Naive thymus-derived CD4-positive, alpha-beta T cell (primary cell): ENCODE measurements at places on chromosomes 4 and X. TPM values are rescaled to one million over a fixed set of nuclear protein-coding genes. Genes with fewer than 3 reads are reported as not detected.
A peak's percentile ranks its signal among the peaks of the same experiment; 100 is the strongest.

DNA sequence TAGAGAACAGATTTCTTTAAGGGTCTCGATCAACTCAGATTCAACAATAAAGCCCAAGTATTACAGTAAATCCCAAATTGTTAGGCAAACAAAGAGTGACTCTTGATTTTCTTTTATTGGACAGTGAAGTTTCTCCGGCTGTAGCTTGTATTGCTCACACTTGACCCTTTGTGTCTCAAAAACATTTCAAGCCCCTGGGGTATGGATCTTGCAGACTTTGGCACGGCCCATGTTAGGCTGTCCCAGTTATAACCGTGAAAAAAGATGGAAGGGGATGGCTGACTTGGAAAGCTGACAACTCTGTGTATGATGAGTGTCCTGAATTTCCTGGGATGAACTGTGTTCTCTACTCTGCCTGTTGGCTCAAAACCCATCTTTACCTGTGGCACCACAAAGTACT is 356.1 kb downstream of the SLITRK2 start:
- H3K4me1 ChIP-seq = no peaks in the 10 kb centered on the region
- H3K36me3 ChIP-seq = no peaks in the 10 kb centered on the region
- H3K4me3 ChIP-seq = no peak overlapping the region

HSPA4L gene
- 0.71 and 1.1 TPM in 2 replicates for total RNA-seq

DNA sequence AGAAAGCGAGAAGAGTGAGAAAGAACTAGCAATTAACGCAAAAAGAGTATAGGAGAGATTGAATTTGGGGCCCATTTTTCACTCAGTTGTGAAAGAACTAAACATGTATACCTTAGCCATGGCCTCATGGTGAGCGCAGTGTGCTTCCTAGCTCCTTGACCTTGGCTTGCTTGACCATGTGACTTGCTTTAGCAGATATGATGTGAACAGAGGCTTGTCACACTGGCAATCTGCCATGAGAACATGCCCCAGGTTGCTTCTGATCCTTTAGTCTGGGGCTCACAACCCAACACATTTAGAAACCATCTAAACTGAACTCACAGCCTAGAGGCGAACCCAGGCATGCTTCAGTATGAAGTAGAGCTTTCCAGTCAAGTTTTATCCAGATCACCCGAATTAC is 260.1 kb upstream of the FTHL17 start:
- no peak overlapping the region for H3K4me3 ChIP-seq
- H3K4me1 ChIP-seq = no peaks in the 10 kb centered on the region
- no peak overlapping the region for H3K27ac ChIP-seq
- no peak for DNase-seq
- no peaks in the 10 kb centered on the region for H3K36me3 ChIP-seq
- no peaks in the 10 kb centered on the region for H3K27me3 ChIP-seq

FRAS1 gene
- not detected in 2 replicates for total RNA-seq

GRCh38 chr4:77151241-77151640 is 5.8 kb upstream of the CCNG2 start:
- H3K27ac ChIP-seq = no peak overlapping the region
- H3K4me3 ChIP-seq = no peak overlapping the region
- H3K36me3 ChIP-seq = no peaks in the 10 kb centered on the region
- DNase-seq = no peak
- H3K27me3 ChIP-seq = no peaks in the 10 kb centered on the region
- H3K4me1 ChIP-seq = peaks cover 19% of the 10 kb centered on the region

GSX2 gene
- not detected for total RNA-seq

DNA sequence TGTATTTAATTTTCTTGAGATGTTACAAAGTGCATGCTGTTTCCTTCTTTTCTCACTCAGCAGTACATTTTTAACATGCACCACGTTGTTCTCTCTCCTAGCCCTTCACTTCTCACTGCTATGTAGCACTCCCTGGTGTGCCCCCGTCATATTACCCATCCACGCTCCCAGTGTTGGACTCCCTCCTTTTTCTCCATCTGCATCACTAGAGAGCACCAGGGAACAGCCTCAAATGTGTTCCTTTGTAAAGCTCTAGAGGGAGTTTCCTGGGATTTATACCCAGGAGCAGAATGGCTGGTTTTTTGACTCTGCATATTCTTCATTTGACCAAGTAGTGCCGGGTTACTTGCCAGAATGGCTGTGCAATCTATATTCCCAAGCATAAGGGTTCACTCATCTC is 240.3 kb upstream of the ANXA3 start:
- H3K27me3 ChIP-seq = no peaks in the 10 kb centered on the region
- H3K27ac ChIP-seq = no peak overlapping the region
- no peaks in the 10 kb centered on the region for H3K36me3 ChIP-seq
- DNase-seq = no peak

ARHGEF6 gene
- 87.8 TPM for total RNA-seq

NHSL2 gene
- total RNA-seq = 0.46 TPM in 2 replicates

DNA sequence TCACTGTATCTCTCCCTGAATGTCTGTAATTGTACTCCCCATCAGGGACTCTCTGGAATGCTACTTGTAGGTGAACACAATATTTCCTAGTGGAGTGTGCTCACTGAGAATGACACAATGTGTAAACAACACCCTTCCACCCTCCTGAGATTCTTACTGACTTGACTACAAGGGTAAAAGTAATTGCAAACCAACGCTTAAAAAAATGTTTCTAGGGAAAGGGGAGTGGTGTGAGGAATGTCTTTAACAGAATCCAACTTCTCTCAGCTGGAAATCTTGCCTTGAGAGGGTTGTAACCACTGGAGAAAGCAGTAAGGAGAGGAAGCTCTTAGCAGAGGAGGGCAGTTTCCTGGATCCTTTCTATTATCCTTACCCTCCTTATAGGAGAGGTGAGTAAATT is 5.1 kb upstream of the RAPGEF2 start:
- no peak for DNase-seq
- H3K36me3 ChIP-seq = no peaks in the 10 kb centered on the region
- H3K4me3 ChIP-seq = no peak overlapping the region
- peaks cover 5% of the 10 kb centered on the region for H3K4me1 ChIP-seq
- no peak overlapping the region for H3K27ac ChIP-seq

DNA sequence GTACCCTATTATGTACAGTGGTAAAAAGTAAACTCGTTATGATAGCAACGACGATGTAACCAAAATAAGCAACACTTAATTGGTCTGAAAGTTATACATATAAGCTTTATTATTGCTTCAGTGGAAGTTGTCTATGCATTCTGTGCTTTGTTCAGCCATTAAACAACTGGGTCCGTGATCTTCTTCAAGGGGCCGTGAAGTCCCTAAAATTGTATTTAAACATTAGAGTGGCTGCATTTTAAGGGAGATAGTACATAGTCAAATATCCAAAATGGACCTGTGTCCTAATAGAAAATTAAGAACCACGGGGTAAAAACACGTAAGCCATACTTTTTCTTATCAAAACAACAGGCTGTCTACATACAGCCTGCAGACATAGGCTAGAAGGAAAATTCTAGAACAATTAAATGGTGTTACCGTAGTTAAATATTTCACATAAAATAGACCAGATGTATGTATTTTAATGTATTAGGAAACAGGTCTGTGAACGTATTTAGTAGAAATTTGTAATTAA is 2.1 kb downstream of the GUCY1A1 start:
- H3K27ac ChIP-seq = no peak overlapping the region
- no peaks in the 10 kb centered on the region for H3K27me3 ChIP-seq
- no peaks in the 10 kb centered on the region for H3K4me1 ChIP-seq
- no peak overlapping the region for H3K4me3 ChIP-seq
- H3K36me3 ChIP-seq = no peaks in the 10 kb centered on the region

DNA sequence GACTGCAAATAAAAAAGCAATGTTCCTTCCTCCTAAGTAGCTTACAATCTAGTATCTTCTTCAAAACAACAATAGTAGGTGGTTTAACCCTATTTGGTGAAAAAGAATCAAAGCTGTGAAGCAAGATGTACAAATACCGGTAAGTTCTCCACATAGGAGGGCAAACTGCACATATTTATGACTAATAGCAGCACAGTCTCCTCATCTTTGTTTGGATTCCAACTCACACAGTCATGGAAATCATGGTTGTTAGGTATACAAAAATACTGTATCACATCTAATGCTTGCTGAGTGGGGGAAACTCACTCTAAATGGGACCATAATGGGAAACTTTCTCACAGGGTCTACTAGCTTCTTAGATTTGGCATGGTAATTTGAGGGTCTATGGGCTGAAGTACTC is 597.2 kb downstream of the INPP4B start:
- DNase-seq = no peak
- H3K27ac ChIP-seq = no peak overlapping the region
- H3K4me3 ChIP-seq = no peak overlapping the region
- H3K27me3 ChIP-seq = no peaks in the 10 kb centered on the region
- peaks cover 9% of the 10 kb centered on the region for H3K36me3 ChIP-seq

DNA sequence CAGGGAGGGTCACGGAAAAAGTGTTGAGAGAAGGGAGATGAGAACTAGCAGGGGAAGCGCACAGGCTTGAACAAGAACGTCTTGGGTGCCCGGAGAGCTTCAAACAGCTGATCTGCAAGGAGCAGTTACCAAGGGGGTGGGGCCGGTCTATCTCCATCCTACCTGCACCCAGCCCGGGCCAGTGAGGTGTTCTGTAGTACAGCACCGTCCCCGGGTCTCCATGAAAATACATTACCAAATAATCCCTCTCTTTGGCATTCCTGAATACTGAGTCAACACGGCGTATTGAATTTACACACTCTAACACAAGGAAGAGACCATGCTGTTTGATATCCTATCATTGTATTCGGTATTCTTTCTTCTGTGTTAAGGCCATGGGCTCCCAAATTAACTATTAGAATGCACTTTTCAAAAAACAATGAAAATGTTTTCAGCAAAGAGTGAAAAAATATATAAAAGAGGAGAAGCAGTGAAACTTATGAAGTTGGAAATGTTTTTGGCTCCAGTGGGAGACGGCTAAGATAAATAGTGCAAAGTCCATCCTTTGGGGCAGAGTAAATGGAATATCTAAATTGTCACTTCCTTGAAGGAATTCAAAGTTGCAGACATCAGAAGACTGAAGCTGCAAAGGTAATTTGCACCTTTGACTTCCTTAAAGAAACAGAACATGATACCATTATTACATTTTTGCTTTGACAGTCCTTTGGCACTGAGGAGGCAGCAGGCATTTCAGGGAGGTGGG is 90.3 kb downstream of the DHRSX start:
- no peaks in the 10 kb centered on the region for H3K27me3 ChIP-seq
- DNase-seq = no peak
- H3K4me1 ChIP-seq = no peaks in the 10 kb centered on the region
- H3K27ac ChIP-seq = no peak overlapping the region
- no peak overlapping the region for H3K4me3 ChIP-seq

BTK gene
- total RNA-seq = 2.3 TPM

GRCh38 chr4:66590488-66591215 is 920.4 kb upstream of the EPHA5 start:
- no peaks in the 10 kb centered on the region for H3K4me1 ChIP-seq
- H3K27ac ChIP-seq = no peak overlapping the region
- H3K36me3 ChIP-seq = no peaks in the 10 kb centered on the region
- no peaks in the 10 kb centered on the region for H3K27me3 ChIP-seq

DNA sequence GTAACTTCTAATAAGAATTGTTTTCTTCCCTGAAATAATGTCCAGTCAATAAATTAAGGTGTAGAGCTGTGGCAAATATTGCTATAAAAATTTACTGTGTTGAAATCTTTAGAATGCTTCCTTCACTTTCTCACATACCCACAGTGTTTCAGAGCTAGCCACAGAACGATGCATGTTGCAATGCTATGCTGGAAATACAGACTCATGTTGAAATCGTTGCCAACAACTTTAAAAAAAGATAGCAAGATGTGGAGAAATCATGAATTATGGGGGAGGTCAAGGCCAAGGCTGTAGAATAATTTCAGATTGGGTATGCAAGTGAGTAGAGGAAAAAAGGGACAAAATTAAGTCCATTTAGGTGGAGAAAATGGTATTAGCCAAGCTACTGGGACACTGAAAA is 204.8 kb downstream of the VEGFC start:
- H3K36me3 ChIP-seq = no peaks in the 10 kb centered on the region
- H3K4me1 ChIP-seq = no peaks in the 10 kb centered on the region
- no peaks in the 10 kb centered on the region for H3K27me3 ChIP-seq

- H3K27me3 ChIP-seq = no peaks in the 10 kb centered on the region
- H3K36me3 ChIP-seq = no peaks in the 10 kb centered on the region
- no peak overlapping the region for H3K4me3 ChIP-seq
These were observed 263.8 kb upstream of the RPS6KA3 start for GRCh38 chrX:20530406-20530921.

GRCh38 chrX:17046478-17047097 is 100.1 kb downstream of the REPS2 start:
- H3K4me3 ChIP-seq = no peak overlapping the region
- H3K27ac ChIP-seq = no peak overlapping the region
- H3K27me3 ChIP-seq = no peaks in the 10 kb centered on the region
- peak; percentile 17 for DNase-seq

DNA sequence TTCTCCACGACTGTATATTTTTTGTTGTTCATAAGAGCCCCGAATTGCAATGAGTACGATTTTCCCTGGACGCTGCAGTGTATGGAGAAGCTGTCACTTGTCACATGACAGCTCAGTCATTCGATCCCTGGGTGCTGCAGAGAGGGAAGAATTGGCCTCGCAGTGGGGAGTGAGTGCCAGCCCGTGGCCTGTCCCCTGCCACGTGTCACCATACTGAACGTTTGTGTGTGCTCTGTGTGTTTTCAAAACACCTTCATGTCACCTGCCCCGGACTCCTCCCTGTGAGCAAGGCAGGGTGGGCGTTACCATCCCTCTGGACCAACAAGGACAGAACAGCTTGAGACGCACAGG is 77.9 kb downstream of the TBL1X start:
- no peaks in the 10 kb centered on the region for H3K27me3 ChIP-seq
- no peaks in the 10 kb centered on the region for H3K4me1 ChIP-seq
- no peak overlapping the region for H3K27ac ChIP-seq
- DNase-seq = no peak

- no peak overlapping the region for H3K4me3 ChIP-seq
- H3K27me3 ChIP-seq = no peaks in the 10 kb centered on the region
- H3K4me1 ChIP-seq = peaks cover 32% of the 10 kb centered on the region
- no peaks in the 10 kb centered on the region for H3K36me3 ChIP-seq
- no peak overlapping the region for H3K27ac ChIP-seq
- no peak for DNase-seq
These were observed 132.9 kb downstream of the STIM2 start for GRCh38 chr4:26993539-26993938.

NLRP2B gene
- total RNA-seq = not detected

ETDA gene
- total RNA-seq = not detected

DNA sequence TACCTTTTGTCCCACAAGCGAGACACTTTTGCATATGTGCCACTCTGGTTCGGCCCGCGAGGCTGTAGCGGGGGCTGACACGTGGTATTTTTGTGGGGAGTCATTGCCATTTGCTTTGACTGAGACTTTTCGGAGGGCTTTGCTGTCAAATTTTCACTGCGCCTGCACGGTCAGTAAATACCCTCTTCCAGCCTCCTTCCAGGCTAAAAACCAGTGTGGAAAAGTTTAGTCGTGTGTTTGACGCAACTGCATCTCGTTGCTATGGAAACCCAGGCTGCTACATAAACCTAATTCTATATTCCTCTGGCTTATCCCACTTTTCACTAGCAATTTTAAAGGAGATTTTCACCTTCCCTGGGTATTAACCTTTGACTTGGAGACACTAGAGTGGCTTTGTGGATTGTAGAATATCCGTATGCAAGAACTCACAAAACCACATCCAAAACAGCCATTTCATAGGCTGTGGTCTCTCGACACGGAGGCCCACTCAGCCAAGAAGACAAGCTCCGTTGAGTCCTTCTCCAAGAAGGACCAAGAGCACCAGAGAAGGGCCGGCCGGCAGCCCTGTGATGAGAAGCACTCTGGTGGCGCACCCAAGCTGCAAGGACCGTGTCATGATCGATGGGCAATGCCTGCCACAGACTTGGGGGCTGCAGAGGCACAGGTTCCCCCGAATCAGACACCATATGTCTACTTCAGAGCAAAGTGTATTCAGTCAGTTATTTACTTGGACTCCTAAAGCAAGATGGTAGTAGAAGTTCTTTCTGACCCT is 38.4 kb upstream of the ENPP6 start:
- H3K36me3 ChIP-seq = no peaks in the 10 kb centered on the region
- no peaks in the 10 kb centered on the region for H3K4me1 ChIP-seq
- DNase-seq = no peak
- no peak overlapping the region for H3K4me3 ChIP-seq
